Stimulated activated CD8-positive, alpha-beta memory T cell treated with anti-CD3 and anti-CD28 coated beads, Interleukin-7, amount 100 ng/mL, for 1 hour (primary cell): ENCODE measurements at places on chromosomes 3 and 15.

GRCh38 chr15:91099616-91099994, 452 bp upstream of the SV2B start:
- no peak for DNase-seq

DNA sequence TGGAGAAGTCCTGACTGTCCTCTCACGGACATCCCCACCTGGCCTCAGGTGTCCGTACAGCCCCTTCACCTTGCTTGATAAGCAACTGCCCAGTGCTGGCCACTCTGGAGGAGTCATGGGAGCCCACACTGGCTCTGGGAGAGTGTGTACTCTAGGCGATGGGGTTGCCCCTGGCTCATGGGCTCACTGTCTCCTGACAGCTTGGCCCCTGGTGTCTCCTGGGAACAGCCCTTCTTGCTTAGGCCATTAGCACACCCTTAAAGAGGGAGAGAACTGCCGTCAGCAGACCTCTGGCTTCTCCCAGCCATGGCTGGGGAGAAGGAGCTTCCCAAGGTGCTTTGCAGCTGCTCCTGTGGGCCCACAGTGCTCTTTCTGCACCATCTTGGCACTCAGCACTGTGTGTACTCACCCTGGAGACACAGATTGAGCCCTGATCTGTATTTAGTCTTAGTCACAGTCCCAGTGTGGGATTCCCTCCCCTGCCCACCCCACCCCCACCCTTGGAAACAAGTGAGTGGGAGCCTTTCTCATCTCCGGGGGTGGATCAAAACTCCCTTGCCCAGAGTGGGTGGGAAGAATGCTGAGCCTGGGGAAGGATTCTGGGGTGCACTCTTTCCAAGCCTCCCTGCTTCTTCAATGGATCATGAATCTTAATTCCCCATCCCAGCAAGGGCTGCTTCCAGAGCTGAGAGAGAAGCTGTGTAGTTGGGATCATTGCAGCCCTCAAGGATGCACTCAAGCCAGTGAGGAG, 83.5 kb upstream of the ADPGK start:
- DNase-seq: no peak

DNA sequence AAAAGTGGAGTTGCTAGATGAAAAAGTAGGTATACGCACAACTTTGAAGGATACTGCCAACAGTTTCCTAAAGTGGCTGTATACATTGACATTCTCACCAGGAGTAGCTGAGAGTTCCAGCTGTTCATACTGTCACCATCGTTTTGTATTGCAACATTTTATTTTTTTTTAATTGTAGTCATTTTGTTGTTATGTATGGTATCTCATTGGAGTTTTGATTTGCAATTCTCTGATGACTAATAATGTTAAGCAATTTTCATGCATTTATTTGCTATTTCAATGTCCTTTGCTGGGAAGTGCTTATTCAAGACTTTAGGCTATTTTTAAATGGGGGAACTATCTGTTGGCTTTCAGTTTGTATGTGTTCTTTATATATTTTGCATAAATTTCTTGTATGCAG, 185.1 kb upstream of the TGFBR2 start:
- DNase-seq: no peak

GRCh38 chr3:38616658-38617057, 32.8 kb downstream of the SCN5A start:
- no peak for DNase-seq

DNA sequence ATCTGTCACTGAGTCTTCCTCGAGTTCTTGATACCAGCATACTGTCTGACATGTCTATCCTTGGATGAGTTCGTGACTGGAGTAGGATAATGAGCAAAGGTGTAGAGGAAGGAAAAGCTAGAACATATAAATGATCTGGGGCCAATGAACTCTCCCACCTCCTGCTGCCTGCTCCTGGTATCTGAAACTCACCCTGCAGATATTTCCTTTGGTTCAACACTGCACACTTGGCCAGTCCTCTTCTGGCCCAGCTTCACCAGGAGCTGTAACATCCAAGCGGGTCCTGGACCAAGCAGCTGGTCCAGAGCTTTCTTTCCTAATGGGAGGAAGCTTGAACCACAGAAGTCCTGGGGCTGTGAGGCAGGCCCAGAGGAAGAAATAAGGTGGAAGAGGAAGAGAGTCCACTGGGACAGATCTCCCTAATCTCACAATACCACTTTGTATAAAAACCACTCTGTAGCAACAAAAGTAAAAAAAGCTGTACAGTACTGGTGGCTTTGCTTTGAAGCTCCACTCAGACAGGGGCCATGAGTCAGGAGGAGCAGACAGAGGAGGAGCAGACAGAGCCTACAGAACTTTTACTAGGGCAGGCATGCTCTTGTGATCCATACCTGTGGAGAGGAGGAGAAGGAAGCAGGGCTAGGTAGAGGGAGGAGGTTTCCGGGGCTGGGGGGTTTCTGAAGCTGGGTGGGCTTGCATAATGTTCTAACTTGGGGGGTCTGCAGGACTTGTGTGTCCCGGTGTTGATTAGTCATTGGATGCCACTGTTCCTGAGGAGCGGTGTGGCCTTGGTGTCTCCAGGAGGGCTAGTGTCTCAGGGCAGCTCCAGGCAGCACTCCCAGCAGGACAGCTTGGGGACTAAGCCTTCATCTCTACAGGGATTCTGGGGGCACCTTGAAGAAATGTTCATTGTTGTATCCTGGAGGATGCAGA, 166.9 kb downstream of the ABHD5 start:
- no peak for DNase-seq

DNA sequence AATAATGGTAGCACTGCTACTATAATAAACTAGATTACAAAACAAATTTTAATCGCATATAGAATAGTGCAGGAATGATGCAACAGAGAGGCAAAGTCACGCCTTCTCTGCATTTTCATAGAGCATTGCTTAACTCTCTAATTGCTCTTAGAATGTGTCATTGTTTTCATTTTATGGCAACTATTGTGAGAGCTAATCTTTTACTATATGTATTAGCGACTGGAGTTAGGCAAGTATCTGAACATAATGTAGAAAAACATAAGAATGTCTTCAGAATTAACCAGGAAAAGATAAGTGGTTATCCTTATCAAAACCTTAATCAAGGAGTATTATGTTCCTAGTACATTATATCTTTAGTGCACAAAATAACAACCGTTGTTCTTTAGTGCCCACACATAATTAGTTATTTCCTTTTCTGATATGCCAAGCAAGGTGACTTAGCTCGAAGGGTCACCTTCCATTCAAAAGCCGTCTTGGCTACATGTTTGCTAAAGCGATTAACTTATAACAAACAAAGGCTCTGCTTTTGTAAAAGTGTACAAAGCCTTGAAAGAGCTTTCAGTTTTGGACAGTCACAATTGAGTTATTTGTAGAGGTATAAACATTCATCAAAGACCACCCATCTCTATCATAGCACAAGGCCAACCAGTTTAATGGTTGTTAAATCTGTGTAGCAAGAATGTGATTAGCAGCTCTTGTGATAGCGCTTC, 1328.9 kb downstream of the ROBO2 start:
- DNase-seq: no peak

GRCh38 chr3:14391033-14391432, 11.4 kb upstream of the SLC6A6 start:
- no peak for DNase-seq

- DNase-seq: no peak
Observed at GRCh38 chr3:47612178-47612577, 33.5 kb upstream of the CSPG5 start.

- no peak for DNase-seq
Observed at GRCh38 chr3:151085227-151085888, at the start of gene MED12L. TSS of gene MED12L (plus strand) at chr3:151085664. CDS start at chr3:151086927, 1,263 bp downstream.
